Activated gamma-delta T cell treated with Interleukin-2 at 50 U/mL for 16 hours (primary cell): ENCODE measurements at places on chromosomes 2 and 18.

GRCh38 chr2:169528271-169528701 lies 18.8 kb downstream of the KLHL41 start:
- peak; percentile 77 for DNase-seq

- DNase-seq: no peak
Observed at GRCh38 chr18:79753391-79753851, 44.3 kb upstream of the KCNG2 start.

GRCh38 chr2:70983506-70984227 lies 5.2 kb downstream of the ANKRD53 start:
- no peak for DNase-seq

DNA sequence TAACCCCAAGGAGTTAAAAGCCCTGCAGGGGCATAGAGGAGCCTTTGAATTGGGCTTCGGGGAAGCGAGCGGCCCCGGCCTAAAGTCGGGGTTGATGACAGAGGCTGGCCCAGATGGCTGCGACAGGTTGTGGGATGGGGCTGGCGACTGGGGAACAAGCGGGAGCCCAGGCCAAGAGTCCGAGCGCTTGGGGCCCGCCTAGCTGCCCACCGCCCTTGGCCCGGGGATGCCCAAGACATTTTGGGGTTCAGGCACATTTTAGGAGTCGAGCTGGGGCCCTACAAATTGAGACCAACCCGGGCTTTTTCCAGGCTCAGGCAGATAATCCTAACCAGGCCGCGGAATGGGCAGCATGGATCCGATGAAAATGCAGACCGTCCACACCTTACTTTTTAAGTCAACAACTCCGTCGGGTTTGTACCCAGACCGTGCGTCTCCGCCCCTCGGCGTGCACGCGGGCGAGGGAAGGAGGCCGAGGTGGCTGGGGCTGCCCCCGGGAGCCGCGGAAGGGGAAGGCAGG lies 507 bp downstream of the RTKN start:
- DNase-seq: no peak

- DNase-seq: no peak
Observed at GRCh38 chr18:63054901-63055584, 264.5 kb downstream of the BCL2 start.

DNA sequence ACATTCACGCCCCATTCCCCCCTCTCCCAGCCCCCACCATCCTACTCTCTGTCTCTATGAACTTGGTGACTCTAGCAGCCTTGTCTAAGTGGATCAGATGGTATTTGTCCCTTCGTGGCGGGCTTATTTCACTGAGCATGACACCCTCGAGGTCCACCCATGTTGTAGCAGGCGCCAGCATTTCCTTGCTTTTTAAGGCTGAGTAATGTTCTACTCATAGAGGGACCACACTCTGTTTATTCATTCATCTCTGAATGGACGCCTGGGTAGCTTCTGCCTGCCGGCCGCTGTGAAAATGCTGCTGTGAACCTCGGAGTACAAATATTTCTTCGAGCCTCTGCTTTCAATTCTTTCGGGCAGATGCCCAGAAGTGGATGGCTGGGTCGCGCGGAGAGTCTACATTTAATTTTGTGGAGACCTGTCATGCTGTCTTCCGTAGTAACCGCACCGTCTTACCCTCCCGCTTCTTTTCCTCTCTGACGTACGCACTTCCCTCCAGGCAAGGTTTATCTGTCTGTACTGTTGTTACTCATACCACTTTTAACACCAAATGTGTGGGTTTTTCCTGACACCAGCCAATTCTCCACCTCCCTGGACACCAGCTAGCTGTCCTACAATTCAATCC lies 5.6 kb downstream of the CROCC2 start:
- DNase-seq: no peak

- no peak for DNase-seq
Observed at GRCh38 chr2:203340791-203341487, 12.7 kb downstream of the ABI2 start.

DNA sequence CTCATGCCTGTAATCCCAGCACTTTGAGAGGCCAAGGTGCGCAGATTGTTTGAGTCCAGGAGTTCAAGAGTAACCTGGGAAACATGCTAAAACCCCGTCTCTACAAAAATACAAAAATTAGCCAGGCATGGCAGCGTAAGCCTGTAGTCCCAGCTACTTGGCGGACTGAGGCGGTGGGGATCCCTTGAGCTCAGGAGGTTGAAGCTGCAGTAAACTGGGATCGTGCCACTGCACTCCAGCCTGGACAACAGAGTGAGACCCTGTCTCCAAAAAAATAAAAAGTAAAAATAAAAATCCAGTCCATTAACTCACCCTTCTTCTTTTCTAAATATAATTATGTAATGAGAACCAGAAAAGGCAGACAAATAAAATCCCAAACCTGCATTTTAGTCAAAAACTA lies 8.2 kb downstream of the BAZ2B start:
- no peak for DNase-seq

- DNase-seq: no peak
Observed at GRCh38 chr2:181877181-181877664, 14.3 kb upstream of the ITPRID2 start.

DNA sequence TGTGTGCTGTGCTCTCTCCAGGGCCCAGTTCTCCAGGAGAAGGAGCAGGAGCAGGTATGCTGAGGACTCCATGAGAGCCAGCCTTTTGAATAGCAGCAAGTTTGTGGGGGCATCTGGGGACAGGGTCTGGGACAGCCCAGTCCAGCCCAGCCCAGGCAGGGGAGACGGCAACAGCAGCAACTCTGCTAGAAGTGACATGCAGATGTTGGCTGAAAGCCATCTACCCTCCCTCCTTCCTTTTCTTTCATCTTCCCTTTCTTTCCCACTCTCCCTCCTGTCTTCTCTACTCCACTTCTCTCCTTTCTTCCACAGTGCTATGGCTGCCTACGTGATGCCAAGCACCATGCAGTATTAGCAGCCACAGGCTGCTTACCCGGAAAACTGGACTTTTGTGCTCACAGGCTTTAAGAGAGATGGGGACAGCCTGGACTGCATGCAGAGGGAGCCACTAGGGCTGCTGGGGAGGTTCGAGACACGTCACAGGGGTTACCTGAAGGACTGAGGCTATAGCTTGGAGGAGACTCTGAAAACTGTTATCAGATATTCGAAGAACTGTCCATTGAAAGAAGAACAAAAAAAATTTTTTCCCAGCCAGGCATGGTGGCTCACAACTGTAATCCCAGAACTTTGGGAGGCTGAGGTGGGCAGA lies 23.8 kb upstream of the YWHAQ start:
- no peak for DNase-seq

DNA sequence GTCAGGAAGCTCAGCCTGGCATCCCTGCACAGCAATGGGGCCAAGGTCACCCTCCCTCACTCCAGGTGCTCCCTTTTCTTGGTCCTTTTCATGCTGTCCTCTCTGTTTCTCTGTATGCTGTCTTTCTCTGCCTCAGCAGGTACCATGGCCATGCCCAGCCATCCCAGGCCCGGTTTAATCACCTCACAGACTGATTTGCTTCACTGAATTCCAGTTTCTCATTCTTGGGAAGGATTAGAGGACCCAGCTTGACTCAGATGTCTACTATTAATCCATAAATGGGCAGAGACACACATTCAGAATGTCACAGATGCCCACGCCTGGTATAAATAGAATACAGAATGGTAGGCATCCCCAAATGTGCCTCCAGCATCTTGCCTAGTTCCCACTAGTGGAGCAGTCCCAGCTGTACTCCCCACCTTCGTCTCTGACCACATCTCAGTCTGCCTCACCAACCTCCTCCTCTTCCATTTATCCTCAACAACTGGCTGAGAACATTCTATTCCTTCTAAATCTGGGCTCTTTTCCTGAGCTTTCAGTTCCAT lies 14.2 kb upstream of the L3MBTL4 start:
- no peak for DNase-seq

- DNase-seq: no peak
Observed at GRCh38 chr18:79496978-79497637, 101.4 kb downstream of the NFATC1 start.

- no peak for DNase-seq
Observed at GRCh38 chr18:79749251-79750191, 48.2 kb upstream of the KCNG2 start.
